OCI-LY7 (cell line): ENCODE measurements at places on chromosomes 1 and 21.

GRCh38 chr1:148334339-148335130 is 148.6 kb downstream of the PPIAL4G start:
- DNase-seq: peak; percentile 91

DNA sequence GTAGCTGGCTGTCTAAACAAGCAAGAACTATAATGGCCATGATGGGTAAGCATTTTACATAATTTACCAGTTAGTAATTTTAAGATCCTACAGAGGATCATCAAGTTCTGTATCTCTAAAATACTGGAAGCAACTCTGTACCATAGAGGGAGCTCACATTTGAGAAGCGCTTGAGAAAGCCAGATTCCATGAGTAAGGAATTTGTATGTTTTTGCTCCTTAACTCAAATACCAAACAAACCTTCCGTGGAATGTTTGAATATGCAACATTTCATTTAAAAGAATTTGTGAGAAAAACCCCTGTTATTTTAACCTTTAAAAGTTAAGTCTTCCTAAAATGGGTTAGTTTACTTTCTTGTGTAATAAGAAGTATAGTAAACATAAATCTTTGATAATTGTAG is 2.0 kb downstream of the TSHB start:
- no peak for DNase-seq

DNA sequence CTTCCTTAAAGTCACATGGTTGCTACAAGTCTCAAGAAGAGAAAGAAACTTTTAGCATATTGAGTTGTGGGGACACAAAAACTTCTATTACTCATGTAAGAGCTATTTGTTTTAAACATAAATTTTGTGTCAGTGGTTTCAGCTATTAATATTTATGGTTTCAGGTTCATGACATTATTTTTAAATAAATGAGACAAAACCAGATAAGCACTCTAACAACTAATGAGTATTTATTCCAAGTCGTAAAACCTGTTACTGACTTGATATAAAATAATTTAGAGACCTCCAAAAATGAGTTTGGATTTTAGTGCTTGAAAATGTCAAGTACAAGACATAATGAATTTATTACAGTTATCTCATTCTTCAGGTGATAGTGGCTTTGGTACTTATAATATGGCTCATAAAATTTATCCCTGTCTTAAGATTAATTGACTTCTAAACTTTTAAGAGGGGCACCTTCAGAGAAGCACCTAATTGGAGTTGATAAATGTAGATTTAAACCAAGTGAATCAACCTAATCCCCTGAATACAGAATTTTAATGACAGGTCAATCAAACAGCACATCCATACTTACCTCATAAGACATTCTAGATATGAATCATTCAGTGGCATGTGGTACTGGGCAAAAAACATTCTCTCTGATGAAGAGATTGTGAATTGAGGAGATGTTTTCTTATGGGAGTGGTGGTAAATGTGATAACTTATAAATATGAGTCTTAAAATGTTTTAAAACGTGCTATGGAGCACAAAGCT is 167.7 kb upstream of the PTGFR start:
- no peak for DNase-seq

- peak; percentile 55 for DNase-seq
Measured at GRCh38 chr1:20472860-20473711, 12.9 kb downstream of the CAMK2N1 start.

DNA sequence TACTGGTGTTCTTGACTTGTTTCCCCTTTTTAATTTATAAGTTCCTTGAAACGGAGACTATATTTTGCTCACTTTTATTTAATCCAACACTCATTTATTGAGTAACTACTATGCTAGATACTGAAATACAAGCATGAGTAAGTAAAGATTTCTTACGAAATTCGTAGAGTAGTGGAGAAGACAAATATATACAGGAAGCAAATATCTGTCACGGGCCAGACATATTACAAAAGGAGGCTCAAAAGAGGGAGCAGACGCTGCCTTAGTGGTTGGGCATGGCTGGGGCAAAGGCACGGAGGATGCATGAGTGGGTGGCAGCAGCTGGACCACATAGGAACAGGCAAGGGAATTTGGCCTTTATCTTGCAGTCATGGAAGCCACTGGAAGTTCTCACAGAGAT is 6.8 kb downstream of the NCF2 start:
- no peak for DNase-seq

DNA sequence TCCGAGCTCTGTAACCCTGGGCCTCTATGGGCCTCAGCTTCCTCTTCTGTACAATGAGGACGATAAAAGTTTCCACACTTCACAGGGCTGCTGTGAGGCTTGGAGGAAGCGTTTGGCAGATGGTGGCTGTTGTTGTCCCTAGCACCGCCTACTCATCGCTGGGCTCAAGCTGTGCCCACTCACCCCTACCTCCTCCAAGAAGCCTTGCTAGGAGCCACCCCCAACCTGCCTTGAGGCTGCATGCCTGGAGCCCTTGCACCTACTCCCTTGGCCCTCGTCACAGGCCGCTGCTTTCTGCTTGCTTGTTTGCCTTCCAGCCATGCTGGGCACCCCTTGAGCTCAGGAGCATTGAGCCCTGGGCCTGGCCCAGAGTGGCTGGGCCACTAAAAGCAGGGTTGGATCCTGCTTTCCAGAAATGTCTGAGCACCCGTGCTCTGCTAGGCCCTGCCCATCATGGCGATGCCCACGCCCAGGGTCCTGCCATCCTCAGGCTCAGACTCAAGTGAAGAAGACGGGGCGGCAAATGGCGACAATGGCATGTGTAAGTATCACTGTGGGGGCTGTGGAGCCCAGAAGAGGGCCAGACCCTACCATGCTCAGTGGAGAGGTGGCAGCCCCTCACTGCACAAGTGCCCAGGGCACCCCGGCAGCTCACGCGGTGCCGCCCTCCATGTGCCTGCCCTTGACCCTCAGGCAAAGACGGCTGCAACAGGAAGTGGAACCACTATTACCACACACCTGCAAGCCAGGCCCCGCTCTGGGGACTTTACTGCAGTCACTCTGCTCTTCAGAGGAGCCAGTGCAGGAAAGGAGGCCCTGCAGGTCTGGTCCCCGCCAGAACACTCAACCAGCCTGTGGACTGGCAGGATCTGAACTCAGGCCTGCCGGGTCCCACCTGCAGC is 9.5 kb downstream of the SH3BGRL3 start:
- peak; percentile 98 for DNase-seq

DNA sequence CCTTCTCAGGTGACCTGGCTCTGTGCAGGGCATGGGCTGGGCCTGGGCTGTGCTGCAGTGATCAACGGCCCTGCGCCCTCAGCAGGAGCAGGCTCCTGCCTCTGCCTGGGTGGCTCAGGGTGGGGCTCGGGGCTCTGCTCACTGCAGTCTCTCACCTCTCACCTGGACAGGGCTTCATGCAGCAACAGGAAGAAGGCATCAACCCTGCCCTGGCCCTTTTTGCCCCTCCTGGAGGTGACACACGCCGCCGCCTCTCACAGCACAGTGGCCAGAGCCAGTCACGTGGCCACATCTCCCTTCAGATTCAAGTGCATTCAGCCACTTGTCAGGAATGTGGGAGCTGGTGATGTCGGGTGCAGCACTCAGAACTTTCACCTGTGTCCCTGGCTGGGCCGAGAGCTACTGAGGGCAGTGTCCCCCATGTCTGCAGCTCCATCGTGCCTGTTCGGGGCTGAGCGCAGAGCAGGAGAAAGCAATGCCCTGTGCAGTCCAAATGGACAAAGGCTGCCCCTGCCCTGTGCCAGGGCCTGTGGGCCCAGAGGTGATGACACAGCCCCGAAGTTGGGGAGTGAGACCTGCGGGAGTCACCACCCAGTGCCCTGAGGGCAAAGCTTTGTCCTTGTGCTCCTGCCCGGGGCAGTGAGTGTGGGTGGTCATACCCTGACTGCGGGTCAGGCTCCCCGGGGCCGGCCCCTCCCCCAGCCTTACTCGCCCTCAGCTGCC is 314.0 kb downstream of the PTPRU start:
- no peak for DNase-seq

GRCh38 chr1:150065184-150065871 is 2.2 kb upstream of the VPS45 start:
- no peak for DNase-seq

GRCh38 chr1:68279846-68280245 is 47.5 kb upstream of the WLS start:
- DNase-seq: no peak

DNA sequence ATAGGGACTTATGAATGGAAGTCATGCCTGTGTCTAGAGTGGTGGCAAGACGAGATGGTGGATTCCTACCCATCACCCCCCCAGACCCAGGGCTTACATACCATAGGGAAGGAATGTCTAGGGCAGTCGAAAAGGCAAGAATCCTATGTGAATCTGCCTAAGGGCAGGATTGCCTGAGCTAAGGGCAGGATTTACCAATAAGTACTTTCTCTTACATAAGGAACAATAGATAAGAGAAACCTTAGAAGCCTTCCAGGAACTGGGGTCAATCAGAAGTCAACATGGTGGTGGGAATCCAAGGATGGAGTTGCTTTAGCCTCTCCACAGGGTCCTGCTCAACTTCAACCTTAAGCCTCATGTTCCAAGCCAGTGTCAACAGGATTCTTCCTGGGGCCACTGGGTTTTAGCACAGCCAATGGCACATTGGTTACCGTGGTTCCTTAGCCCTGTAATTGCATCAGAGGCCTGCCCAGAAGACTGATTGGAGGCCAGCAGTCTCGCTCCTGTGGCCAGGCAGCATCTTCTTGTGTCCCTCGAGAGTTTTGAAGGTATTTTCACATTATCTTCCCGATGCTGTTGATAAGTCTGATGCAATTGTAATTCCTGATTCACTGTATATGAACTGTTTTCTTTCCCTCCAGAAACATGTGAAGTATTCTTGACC is 20.7 kb downstream of the BACE2 start:
- DNase-seq: no peak

DNA sequence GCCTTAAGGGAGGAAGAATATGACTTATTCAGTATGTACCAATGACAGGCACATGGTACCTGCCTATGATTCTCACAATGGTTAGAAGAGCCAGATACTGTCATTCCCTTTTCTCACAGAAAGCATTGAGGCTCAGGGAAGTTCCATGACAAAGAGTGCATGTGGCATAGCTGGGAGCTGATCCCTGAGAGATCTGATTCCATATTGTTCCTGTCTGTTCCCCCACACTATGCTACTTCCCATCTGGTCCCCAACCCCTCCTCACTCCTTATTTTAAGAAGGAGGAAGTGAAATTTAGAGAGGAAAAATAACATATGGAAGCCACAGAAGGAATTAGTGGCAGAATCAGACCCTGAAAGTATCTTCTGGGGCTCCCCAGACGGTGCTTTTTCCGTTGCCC is 500.0 kb downstream of the PLPP3 start:
- DNase-seq: no peak

DNA sequence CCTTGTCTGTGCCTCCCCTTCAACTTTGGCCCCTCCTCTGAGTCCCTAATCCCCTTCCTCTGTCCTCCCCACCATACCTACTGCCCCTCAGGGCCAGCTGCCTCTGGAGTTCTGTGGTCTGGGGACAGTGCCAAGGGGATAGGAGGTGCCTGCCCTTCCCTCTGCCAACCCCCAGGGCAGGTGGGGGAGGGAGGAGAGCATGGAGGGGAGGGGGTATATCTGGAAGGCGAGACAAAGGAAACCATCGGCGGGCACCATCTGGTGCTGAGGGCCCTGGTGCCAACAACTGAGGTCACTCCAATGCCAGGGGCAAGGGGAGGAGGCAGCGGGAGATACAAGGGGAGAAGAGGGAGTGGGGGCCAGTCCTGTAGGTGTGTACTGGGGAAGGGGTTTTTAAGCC is 9.6 kb downstream of the RAB25 start:
- DNase-seq: no peak

DNA sequence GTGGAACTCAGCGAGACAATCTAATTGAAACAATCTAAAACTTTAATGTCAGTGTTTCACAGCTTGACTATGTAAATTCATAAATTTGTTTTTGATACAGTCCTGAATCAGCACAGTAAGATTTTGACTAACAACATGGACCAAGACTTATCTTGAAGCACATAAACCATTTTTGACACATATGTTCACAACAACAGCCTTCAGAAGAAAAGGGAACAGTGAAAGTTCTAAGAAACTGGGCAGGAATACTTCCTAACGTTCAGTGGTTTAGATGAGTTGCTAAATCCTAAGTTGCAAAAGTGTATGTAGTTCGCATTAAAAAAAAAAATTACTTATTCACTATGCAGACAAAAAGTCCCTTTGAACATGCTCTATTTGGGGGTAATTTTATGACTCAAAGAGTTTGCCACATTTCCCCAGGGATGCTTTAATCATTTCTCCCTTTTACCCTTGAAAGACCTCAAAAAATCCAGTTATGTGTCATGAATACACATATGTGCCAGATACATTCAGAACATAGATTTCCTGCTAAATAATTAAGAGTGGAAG is 120.2 kb downstream of the MRPL39 start:
- DNase-seq: no peak

GRCh38 chr1:178168536-178168935 is 74.6 kb downstream of the RASAL2 start:
- DNase-seq: no peak

DNA sequence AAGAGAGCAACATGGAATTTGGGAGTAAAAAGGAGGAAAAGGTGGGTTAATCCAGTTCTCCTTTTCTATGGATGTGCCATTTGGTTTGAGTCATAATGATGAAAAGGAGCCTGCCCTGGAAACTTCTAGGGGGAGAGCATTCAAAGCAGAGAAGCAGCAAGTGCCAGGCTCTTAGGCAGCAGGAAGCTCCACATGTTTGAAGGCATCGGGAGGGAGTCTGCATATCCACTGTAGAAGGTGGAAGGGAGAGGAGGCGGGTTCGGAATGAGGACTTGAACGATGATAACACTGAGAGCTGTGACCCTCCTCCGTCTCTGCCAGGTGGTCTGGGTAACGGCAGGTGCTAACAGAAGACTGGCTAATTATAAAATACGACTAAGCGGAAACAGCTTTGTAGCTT is 128.2 kb downstream of the RYR2 start:
- no peak for DNase-seq

DNA sequence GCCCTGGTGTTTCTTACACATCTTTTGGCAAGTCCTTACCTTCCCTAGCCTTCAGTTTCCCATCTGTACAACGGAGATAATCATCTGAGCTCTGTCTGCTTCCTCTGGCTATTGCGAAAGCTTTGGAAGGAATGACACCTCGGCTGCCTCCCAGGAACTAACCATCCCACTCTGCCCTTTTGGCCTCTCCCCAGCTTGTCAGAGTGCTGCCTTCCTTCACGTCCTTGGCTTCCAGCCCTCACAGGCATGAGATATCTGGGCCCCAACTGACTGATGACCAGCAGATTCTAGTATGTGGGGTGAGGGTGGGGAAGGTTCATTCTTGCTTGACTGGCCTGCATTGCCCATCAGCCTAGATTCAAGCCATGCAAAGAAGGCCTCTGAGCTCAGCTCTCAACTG is 253.1 kb upstream of the FGGY start:
- no peak for DNase-seq

GRCh38 chr1:150162862-150163706 is 13.4 kb downstream of the PLEKHO1 start:
- peak; percentile 49 for DNase-seq
